ENCODE measurements at places on chromosomes 4 and X. TPM values are rescaled to one million over a fixed set of nuclear protein-coding genes. Genes with fewer than 3 reads are reported as not detected.

DNA sequence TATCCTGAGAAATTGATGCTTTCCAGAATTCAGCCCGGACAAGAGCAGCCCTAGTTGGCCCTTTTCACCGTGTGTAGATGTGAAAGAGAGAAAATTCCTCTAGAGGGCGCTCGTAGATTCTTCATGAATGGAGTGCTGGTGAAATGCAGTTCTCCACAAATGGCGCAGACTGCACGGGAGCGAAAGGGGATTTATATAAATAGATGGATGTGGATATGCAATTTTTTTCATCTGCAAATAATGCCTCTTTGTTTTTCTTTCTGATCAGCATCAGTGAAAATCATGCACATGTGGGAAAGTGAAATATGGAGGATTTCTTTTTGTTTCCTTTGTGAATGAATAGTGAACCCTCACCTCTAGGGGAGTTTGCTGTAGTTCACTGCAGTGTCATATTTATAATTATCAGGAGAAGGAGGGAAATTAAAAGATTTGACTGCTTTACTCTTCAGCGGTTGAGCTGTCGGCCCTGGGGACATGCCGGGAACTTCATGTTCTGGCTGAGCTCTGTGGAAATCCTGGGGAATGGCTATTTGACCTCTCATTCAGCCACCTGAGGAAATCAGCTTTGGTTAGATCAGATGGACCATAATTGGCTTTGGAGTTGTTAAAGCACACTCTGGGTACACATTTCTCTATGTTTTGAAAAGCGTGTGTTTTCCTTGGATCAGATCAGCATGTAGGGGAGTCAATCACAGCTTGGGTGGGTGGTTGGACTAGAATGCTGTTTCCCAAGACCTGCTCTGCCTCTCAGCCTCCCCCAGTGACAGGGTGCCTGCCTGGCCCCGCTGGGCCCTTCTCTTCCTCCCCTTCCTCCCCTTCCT lies 115.0 kb upstream of the SHISA3 start:
- no peak for DNase-seq

- DNase-seq = no peak
Measured at GRCh38 chrX:45172890-45173289, 27.8 kb downstream of the DIPK2B start.

Gene ADH1B
- total RNA-seq = 318 TPM

DNA sequence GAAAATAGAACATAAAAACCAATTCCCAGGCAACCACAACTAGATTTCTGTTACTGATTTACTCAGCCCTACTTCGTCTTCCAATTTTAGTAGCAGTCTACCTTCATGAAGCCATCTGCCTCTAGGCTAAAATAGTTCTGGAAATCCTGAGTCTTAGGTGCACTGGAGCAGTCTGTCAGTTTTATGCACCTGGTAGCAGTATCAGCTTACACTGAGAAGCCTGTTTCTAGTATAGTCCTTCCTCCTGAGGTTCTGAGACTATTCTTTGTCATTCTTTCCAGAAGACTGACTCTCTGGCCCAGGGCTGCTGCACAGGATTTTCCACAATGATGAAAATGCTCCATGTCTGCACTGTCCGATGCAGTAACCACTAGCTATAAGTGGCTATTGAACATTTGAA lies 16.9 kb upstream of the HPRT1 start:
- no peak for DNase-seq

GRCh38 chr4:19194672-19195071 lies 1057.0 kb upstream of the SLIT2 start:
- DNase-seq = no peak

Gene CHRNA9
- total RNA-seq = 2.4 TPM

DNA sequence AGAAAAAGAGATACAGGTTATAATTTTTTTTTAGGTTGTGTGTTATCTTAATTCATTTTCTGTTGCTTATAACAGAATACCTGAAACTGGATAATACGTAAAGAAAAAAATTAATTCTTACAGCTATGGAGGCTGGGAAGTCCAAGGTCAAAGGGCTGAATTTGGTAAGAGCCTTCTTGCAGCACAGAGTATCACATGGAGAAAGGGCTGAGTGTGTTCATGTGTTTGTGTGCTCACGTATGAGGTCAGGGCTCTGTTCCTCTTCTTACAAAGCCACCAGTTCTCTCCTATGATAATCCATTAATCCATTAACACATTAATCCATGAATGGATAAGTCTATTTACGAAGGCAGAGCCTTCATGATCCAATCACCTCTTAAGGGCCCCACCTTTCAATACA lies 8.6 kb upstream of the RAB28 start:
- DNase-seq = no peak

Gene STK32B
- total RNA-seq = 0.80 TPM

All from suprapubic skin (tissue), 4 donors.